ENCODE measurements at places on chromosomes 4 and X.

DNA sequence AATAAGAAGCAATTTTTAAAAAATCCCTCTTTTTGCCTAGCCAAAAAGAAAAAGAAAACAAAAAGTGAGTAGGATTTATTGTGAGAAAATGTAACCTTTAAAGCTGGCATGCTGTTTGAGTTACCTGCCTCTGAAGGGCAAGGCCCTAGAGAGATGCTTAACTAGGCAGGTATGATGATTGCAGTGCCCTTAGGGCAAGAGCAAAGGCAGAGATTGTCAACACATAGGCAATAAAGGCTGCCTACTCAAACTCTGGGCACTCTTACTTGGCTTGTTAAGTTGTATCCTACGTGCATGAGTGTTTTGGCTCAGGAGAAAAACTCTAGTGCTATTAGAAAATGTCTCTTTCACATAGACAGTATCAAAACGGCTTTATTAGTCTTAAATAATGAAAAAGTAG, 306.0 kb downstream of the RPA4 start:
- DNase-seq, result no peak

DNA sequence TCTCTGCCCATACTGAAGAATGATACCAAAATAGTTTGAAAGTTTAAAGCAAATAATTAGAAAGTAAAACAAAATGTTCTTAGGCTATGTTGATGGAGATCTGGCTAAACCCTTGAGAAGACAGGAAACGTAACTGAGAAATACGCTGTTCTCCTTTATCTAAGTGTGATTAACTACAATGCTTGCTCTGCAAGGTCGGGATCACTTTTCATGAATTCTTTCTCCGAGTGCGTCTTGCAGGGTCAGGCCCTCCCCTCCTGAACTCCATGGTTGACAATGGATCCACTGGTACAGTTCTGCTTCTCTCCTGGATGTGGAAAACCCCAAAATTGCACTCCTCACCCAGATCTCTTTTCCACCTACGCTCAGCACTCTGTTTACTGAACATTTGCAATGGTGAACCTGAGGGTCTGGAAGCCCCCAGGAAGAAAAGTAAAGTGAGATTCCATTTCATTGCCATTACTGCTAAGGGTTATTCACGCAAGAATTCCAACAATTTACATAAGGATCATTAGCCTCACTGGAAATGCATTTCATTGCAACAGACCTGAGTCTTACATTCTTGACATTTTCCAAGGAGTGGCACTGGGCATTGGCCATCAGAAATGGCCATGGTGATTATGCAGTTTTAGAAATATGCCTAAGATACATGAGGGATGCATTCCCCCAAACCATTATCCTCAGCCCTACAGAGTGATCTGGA, 24.6 kb upstream of the WWC2 start:
- no peak for DNase-seq

- DNase-seq, result no peak
Observed at GRCh38 chr4:46196086-46196485, 72.2 kb upstream of the GABRG1 start.

- no peak for DNase-seq
Observed at GRCh38 chrX:107451731-107452130, 2.3 kb downstream of the FRMPD3 start.

DNA sequence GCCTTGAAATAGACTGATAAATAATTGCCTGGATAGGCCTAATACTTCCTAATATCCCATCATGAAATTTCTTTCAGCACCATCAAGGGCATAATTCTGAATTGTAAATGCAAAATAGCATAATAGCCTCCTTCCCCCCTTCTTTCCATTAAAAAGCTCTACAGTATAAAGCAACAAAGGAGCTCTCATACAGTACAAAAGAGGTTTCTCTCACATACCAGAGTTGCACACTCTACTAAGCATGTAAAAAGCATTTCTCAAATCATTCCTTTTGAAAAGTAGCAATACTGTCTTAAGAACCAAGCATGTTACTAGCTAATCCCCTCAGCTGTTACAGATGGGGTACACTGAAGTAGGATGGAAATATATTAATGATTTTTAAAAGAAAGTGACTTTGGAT, 509.0 kb downstream of the KLHL13 start:
- DNase-seq, result no peak

- DNase-seq, result no peak
Observed at GRCh38 chrX:23883737-23884354, 23.9 kb downstream of the APOO start.

- DNase-seq, result no peak
Observed at GRCh38 chrX:14398725-14399124, 130.6 kb upstream of the GLRA2 start.

DNA sequence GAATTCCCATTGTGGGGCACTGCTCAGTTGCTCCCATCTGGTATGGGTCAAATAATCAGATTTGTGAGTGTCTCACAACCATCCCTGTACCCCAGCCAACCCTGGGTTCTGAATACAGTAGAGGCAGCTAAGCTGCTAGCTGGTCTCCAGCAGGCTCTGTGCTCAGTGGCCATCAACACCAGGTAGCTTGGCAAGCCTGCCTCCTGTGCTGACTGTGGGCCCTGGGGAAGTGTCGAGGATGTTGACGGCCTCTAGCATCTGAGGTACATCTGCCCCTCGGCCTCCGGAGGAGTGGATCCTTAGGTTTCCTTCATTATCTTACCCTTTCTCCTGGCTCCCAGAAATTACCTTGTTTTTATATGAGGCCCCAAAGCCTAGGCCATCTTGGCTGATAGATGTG, 13.3 kb downstream of the RNF4 start:
- DNase-seq, result no peak

DNA sequence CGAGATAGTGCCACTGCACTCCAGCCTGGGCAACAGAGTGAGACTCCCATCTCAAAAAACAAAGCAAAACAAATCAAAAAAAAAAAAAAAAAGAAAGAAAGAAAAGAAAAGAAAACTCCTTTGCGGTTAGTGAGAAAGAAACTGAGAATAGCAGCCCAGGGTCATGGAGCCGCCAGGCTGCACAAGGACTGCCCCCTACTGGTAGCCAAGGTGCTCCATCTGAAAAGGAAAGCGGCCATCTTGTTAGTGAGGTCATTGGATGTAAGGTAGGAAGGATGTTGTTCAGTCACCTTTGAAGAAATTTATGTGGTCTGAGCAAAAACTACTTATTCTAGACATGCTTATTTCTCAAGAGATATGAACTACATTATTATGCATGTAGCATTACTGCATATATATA, 660.6 kb upstream of the TENM3 start:
- no peak for DNase-seq

GRCh38 chrX:130097507-130098209, 12.6 kb downstream of the ELF4 start:
- no peak for DNase-seq
